ENCODE measurements at places on chromosomes 11 and 22.

- no peak for DNase-seq
These were observed 6.2 kb downstream of the USH1C start for GRCh38 chr11:17538054-17538453.

GRCh38 chr22:20033045-20033706 is 12.3 kb downstream of the TANGO2 start:
- DNase-seq, result no peak

- DNase-seq, result peak; percentile 58
These were observed 35.0 kb downstream of the TIMP3 start for GRCh38 chr22:32836280-32837123.

- no peak for DNase-seq
These were observed 228.9 kb downstream of the NTM start for GRCh38 chr11:131599285-131599684.

GRCh38 chr22:49873228-49873940 is 19.7 kb downstream of the ZBED4 start:
- DNase-seq, result no peak

GRCh38 chr11:71198141-71198822 is 54.1 kb downstream of the SHANK2 start:
- no peak for DNase-seq
